ENCODE measurements at places on chromosomes 16 and 17. TPM values are rescaled to one million over a fixed set of nuclear protein-coding genes. Genes with fewer than 3 reads are reported as not detected.

GRCh38 chr17:50209472-50210239 is 8.2 kb upstream of the COL1A1 start:
- DNase-seq, result peak; percentile 80

KAT7 gene
- total RNA-seq, result 226 TPM

DNA sequence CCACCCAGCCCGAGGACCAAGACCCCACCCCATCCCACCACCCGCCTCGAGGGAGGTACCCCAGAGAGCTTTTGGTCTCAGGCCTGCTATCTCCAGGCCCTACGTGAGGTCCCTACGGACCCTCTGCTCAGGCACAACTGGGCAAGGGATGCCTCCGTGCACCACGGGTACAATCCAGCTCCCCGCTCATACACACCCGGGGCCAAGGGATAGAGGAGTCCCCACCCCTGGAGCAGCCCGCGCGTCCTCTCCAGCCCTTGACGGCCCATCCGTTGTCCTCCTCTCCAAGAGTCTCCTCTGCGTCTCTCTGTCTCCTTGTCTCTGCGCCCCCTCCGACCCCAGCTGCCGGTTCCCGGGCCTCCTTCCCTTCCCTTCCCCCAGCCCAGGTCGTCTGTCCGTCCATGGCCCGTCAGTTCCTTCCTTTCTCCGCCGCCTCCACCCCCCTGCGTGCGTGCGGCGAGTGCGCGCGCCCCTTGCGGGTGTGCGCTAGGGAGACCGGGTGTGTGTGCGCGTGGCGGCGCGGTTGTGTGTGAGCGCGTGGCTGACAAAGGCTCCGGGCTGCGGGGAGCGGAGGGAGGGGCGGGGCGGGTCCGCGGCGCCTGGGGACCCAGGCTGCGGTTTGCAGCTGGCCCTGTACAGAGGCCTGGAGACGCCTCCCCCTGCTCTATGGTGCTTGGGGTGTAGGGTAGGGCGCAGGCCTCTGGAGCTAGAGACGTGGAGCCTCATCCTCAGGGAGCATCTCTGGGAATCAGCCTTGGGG is 930 bp downstream of the SPNS2 start:
- DNase-seq, result peak; percentile 66

DNA sequence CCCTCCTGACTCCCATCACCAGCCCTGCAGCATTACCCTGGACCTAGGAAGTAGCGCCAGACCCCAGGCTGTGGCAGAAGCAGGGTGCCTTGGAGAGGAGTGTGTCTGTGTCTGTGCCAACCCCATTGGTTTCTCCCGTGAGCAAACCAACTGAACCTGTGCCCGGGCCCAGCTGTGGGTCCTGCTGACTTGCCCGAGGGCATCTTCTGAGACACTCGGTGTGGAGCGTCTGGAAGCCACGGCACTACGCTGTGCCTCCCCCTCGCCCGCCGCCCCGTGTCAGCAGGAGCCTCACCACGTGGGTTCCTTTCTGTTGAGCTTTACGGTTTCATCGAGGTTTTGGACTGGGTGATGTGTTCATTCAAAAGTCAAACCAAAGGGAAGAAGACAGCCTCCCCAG is 27.8 kb downstream of the ZNF750 start:
- DNase-seq, result no peak

- DNase-seq, result no peak
Measured at GRCh38 chr16:67025210-67025550, 3.8 kb upstream of the CBFB start.

CISD3 gene
- 0.94 TPM for total RNA-seq

OR1A1 gene
- total RNA-seq, result not detected

DNA sequence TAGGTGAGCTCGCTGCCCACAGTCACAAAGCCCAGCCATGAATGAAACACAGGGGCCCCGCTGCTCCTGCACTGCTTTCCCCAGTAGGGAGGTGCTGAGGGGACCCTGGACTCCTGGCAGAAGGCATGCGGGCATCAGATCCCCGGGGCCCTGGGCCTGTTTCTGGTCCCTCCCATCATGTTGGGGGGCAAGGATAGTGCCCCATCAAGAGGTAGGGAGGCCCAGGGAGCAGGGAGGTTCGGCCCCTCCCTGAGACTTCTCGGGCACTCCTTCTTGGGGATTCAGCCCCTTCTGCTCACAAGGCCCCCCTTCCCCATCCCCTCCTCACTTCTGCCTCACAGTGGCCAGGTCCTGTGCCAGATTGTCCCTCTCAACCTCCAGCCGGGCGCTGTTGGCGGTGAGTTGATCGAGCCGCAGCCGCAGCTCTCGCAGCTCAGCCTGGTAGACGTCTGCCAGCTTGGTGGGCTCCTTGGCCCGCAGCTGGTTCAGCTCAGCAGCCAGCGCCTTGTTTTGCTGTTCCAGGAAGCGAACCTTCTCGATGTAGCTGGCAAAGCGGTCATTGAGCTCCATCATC is 515 bp downstream of the GFAP start:
- no peak for DNase-seq

HIRIP3 gene
- total RNA-seq, result 13.4 TPM

DNA sequence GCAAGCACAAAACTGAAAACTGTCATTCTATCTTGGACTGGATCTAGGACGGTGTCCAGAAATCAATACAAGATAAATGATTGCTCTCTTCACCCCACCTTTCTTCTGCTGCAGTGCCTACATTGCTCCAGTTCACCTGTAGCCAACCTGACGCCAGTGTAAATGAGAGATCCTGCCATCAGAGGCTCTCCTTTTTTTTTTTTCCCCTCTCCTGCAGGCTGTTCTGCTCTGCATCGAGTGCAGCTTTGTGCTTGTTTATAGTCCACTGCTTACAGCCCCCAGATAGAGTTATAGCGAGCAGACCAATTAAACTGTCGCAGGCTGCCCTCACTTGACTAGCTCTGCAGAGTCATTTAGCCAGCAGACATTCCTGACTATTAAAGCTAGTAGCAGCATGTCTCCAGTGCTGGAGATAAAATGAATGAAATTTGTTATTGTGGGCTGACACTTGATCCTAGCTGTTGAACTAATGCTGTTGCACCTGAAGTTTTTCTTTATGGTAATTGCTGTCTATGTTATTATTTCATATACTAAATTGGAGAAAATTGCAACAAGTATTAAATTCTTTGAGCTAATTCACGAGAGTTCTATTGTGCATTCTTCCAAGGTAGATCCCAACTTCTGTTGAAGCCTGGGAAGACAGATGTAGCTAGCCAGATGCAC is 257.1 kb downstream of the FTO start:
- DNase-seq, result no peak

DNA sequence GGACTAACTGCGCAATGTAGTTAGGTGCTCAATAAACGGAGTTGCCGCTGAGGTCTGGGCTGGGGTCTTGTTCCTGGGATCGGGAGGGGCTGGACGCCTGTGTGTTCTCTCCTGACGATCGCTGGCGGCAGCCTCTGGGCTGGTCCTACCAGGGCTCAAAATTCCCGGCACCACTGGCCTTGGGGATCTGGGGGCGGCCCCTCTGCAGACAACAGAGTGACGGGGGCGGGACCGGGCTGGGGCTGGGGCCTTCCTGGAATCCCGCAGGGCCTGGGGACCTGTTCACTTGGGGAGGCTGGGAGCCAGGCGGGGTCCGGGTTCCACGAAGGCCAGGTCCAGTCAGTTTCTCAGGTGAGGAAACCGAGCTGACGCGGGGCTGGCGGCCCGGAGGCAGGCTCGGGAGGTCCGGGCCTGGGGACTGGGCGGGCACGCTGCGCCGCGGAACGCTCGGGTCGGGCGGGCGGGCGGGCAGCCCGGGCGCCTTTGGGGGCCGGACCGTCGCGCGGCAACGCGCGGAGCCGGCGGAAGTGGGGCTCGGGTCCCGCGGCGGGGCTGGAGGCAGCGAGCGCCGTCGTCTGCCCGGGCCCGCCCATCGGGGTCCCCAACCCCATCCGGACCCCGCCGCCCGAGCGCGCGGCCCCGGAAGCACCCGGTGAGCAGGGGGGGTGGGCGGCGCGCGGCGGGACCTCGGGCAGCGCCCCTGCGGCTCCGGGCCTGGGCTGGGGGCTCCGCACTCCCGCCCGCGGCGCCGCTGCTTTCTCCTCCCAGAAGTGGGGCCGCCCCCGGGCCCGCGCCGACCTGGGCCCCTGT is at the start of gene PIGQ:
TSS of gene PIGQ (plus strand) at position 524 of the 810 bp plus-strand sequence. CDS start 4,107 bp downstream, outside the sequence.
- peak; percentile 89 for DNase-seq

KIF2B gene
- not detected for total RNA-seq

GRCh38 chr17:61029181-61029580 is 351.5 kb downstream of the BCAS3 start:
- DNase-seq, result no peak

- no peak for DNase-seq
Measured at GRCh38 chr17:29524692-29525091, 42.1 kb downstream of the ABHD15 start.

ETV4 gene
- total RNA-seq, result 126 TPM

DNA sequence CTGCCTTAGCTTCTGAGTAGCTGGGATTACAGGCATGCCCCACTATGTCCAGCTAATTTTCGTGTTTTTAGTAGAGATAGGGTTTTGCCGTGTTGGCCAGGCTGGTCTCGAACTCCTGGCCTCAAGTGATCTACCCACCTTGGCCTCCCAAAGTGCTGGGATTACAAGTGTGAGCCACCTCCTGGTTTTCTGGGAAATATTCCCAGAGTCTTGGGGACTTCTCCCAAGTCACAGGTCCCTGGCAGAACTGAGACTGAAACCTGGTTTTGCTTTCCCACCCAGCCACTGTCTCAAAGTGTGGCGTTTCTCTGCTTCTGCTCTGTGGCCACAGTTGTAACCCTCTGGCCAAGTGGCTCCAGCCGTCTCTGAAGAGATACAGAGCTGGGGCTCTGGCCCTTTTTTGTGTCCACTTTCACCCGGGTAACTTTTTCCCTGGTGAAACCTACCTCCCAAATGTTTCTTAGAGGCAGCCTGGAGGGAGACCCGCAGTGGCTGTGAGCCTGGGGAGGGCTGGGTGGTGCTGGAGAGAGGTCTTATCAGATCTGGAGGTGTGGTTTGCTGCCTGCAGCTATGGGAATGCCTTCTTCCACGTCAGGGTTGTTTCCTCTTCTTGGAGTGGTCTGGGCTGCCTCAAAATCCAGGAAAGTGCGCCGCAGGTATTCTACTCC is 5.1 kb downstream of the KSR1 start:
- DNase-seq, result no peak

- no peak for DNase-seq
Measured at GRCh38 chr17:19799796-19800195, 51.7 kb upstream of the ALDH3A1 start.

DNA sequence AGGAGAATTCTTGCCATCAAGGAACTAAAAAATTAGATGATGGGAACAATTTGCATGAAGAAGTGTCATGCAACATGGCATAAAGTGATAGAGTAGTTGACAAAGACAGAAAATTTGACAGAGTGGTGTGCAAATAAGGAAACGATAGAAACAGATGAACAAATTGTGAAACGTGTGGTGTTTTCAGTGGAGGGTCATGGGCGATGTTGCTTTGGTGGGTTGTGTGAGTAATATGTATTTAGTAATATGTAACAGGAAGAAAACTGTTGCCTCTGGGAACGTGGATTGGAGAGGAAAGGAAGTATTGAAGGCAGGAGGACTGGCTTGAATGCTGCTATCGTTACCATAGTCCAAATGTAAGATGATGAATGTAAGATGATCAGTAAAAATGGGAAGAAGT is 3.6 kb downstream of the COX10 start:
- no peak for DNase-seq

Measured in GM23338 (cell line).